ENCODE measurements at places on chromosomes 3 and 15.

- DNase-seq, result no peak
Observed at GRCh38 chr15:91039996-91040395, 17.6 kb upstream of the VPS33B start.

DNA sequence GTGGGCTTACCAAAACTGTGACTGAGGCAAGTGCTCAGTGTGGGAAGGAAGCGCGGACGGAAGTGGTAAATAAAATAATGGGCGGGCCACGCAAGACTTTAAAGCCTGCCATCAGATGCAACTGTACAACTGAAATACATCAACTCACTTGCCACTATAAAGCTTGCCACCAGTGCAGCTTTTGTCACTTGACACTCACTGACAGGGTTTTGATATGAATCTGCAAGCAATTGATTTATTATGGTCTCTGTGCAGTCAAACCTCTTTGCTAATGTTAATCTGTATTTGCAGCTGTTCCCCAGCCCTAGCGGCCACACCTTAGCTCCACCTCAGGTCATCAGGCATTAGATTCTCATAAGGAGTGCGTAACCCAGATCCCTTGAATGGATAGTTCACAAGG, 2.3 kb upstream of the GFM1 start:
- no peak for DNase-seq

GRCh38 chr3:121870717-121871116, 23.5 kb upstream of the SLC15A2 start:
- no peak for DNase-seq

DNA sequence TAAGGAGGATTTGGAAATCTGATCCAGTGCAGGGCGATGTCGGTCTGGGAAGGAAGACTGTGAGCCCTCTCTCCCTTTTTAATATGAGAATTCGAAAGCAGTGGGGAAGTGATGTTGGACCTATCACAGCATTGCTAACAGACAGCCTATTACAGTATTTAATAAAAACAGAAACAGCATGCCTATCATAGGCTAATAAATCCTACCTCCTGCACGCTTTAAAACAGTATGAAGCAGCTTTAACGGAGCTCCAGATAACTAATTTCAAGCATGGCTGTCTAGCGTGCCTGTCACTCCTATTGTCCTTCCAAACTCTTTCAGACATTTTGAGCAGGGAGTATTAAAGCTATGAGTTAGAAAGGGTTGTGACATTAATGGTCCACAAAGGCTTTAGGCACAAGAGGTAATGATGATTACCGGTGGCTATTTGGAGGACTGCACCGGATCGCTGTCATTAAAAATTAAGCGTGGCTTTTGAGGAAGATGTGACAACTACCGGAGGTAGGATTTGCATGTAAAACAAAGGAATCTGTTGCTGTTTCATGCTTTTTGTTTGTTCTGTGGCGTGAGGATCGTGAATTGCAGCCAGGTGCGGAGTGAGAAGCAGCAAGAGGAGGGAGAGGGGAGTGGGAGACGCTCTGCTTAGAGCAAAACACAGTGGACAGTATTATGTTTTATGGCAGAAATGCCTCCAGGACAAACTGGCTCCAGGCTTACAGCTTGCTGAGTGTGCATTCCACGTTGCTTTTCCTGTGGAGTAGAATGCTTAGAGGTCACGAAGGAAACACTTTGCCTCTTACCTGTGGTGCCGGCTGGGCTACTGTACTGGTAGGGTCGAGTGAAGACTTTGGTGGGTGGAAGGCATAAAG, at the start of gene KCNMB2:
TSS of gene KCNMB2 (plus strand) at position 226 of the 869 bp plus-strand sequence.
- DNase-seq, result no peak

GRCh38 chr3:121418182-121418581, 127.6 kb downstream of the POLQ start:
- DNase-seq, result no peak

DNA sequence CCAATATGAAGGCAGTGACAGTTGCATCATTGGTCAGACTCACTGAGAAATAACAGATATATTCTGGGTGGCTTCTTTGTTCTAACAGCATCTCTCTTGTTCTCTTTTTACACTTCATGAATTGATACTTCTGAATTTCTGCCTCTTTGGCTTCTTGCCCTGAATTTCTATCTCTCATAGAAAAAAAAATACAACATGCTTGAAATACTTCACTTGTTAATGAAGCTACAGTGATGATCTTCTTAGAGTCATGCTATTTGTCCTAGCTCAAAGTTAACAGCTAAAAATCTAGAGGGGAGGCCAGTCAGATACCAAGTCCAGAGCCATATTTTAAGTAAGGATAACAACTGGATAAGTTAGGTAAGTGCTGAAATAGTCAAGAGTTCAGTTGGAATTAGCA, 597.2 kb upstream of the AGTR1 start:
- DNase-seq, result no peak

DNA sequence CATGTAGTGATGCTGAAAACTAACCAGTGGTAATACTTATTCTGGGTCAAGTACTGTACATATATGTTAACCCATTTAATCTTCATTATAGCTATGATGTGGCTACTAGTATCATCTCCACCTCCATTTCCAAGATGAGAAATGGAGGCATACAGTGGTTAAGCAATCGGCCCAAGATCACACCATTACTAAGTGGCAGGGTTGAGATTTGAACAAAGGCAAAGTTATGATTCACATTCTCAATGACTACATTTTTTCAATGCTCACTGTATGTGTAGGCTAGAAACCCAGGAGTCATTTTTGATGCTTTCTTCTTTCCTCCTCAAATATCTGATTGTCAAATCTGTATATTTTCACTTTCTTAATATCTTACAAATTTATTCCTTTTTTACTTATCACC, 30.2 kb downstream of the ABI3BP start:
- DNase-seq, result no peak

DNA sequence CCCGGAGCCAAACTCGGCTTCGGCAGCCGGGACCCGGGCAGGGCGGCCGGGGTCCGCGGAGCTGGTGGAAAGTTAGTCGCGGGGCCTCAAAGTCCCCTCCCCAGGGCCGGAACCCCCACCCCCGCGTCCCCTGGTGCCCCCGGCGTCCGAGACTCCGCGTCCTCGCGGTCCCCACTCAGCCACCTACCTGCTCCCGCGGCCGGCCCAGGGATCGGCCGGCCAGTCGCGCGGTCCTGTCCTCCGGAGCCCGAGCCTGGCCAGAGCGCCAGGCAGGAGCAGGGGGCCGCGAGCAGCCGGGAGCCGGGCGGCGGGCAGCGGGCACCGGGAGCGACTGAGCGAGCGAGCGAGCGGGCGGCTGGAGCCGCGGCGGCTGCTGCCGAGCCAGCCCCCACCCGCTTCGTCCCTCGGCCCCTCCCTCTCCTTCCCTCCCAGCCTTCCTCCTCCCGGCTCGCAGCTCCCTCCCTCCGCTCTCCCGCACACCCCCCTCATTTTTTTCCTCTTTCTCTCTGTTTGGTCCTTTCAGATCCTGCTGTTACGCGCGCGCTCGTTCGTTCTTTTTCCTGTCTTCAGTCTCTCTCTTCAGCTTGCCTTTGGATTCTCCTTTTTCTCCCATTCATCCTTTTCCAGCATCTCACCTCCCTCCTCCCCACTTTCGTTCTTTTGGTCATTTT, at the start of gene MEGF11:
TSS of gene MEGF11 (minus strand) at position 333 of the 671 bp plus-strand sequence. CDS start 125,347 bp downstream, outside the sequence.
- DNase-seq, result no peak

- no peak for DNase-seq
Observed at GRCh38 chr15:72368325-72368724, 7.5 kb downstream of the HEXA start.

DNA sequence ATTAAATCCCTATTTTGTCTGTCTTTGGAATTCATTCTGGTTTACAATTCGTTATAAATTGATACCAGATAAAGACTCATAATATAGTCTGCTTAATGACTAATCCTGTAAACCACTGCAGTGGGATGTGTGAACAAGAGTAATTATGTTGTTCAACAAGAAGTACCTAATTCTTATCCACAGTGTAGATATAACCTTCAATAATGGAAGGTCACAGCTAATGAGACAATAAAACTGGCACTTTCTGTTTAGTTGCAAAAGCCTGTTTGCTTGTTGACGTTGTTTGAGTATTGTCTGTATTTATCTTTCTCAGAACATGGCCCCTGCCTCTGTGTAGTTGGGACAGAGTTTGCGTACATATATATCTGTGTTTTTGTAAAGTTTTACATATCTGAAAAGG, 26.7 kb downstream of the PIAS1 start:
- DNase-seq, result no peak

DNA sequence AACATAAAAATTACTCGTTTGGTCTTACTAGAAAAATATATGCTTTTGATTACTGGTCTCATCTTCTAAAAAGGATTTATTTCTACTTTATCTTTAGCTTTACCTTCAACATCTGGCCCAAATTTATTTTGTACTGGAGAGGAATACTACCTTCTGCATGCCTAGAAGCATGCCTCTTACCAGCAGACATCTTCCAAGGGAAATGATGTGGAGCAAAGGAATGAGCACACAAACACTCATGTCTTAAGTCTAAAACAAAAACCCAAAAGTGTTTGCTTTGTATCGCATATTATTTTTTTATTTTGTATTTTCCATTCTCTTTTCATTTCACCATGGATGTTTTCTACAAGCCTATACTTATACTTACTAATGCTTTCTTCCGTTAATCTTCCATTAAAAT, 304.6 kb upstream of the KCNMB2 start:
- no peak for DNase-seq

DNA sequence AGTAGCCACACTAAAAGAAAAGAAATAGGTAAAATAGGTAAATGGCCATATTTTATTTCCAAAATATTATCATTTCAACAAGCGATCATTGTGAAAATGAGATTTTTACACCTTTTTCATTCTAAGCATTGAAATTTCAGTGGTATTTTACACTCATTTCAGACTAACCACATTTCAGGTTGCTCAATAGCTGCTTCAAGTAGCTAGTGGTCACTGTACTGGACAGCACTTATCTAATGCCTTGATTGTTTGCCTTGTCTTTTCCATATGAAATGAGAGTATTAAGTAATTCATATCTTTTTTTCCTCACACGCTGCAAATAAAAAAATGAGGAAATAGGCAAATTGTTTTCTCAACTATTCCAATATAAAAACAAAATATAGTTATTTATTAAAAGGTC, 332.8 kb downstream of the NLGN1 start:
- DNase-seq, result no peak

DNA sequence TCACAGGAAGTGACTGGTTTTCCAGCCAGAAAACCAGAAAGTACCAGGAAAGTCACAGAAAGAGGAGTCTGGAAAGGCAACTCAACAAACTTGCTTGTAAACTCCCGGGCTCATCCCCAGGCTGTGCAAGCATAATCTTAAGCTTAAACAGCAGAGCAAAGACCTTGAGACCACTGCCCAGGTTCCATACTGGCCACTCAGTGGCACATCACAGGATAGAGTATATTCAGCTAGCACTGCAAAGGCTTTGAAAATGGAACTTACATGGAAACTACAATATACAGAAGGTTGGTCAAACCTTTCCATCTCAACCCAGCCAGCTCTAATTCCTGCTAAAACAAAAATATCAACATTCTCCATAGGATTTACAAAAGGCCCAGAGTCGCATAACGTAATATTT, 20.1 kb downstream of the DMXL2 start:
- DNase-seq, result no peak

- no peak for DNase-seq
Observed at GRCh38 chr3:69324362-69325025, 61.4 kb downstream of the FRMD4B start.

DNA sequence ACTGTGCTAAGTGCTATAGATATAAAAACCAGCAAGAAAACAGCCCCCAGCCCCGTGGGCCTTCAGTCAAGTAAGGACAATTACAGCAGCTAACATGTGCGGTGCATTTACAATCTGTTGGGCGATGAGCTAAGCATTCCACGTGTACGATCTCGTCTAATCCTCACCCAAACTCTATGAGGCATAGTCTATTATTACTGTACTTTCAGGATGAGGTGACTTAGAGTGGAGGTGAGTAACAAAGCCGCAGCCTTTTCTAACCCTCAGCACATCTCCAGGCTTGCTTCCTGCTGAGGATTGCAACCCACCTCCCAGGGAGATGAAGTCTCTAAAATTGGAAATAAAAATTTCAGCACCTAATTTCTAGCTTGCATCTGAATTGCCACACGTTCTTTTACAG, 53.2 kb upstream of the MCF2L2 start:
- no peak for DNase-seq

DNA sequence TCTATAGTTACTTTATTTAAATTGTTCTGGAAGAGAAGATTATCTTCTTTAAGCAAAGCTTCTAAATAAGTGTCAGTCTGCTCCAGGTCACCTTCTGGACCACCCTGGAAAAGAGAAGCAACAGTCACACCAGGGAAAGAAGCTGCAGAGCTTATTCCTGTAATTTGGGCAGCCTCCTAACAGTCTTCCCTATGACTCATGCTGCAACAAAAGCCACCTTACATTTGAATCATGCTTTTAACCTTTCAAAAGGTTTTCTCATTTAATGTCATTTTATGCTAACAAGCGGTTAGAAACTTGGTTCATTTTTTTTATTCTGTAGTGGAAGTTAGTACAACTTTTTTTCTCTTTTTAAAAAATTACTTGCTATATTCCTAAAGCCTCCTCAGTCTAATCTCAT, 5.3 kb upstream of the GUCA1C start:
- no peak for DNase-seq

GRCh38 chr15:100997442-100997841, 78.3 kb downstream of the LRRK1 start:
- DNase-seq, result no peak

GRCh38 chr3:144652573-144652972, 681.0 kb downstream of the DIPK2A start:
- no peak for DNase-seq

DNA sequence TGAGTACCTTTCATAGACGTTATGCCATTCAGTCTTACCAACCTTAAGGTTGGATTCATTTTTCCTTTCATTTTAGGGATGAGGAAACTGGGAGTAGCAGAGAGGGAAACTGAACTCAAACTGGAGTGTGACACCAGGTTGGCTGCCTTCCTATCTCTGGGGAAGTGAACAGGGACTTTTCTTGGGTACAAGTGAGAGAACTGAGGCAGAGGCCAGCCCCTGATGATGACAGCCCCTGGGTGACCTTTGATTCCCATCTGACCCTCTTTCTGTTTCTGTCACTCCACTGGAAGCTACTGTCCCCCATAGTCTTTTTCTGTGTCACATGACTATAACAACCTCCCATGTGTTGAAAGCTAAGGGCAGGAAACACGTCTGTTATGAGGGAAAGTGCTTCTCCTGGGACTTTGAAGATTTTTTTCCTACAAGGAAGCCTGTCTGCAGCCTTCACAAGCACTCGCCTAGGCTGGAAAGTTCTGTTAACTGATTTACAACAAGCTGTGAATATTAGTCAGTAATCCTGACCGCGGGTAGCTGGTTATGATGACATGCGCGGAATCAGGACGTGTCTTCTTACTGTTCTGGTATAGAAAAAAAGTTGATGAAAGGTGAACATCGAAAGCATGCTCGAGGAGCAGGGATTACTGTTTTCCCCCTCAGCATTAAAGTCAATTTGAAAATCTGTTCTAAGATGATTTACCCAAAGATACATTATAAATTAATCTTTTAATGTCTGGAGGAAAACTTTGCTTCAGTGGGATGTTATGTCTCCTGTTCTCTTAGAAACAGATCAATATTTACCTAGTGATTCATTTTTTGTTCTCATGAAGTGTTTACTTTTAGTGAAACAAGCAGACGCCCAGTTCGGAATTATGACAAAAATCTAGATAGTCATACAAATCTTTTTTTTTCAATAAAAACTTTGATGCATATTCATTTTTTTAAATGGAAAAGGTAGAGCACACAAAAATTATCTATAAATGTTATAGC, 31.5 kb downstream of the ABHD2 start:
- no peak for DNase-seq

All from stimulated activated CD8-positive, alpha-beta memory T cell treated with anti-CD3 and anti-CD28 coated beads, Interleukin-12 subunit alpha, Interleukin-12 subunit beta, amount 100 ng/mL, for 1 hour (primary cell).